ENCODE measurements at places on chromosomes 2 and 18.

DNA sequence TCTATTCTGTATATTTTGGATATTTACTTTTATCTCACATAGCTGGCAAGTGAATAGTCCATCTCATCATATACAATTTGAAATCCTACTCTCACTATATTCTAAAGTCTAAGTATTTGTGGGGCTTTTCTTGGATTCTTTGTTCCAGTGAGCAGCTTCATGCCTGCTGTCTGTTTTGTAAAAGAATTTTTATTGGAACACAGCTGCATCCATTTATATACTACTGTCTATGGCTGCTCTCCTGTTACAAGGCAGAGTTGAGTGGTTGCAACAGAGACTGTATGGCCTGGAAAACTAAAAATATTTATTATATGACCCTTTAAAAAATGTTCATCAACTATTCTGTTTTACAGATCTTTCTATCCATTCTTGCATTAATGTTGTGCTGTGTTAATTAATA is 193.3 kb upstream of the KLHL14 start:
- DNase-seq, result no peak

DNA sequence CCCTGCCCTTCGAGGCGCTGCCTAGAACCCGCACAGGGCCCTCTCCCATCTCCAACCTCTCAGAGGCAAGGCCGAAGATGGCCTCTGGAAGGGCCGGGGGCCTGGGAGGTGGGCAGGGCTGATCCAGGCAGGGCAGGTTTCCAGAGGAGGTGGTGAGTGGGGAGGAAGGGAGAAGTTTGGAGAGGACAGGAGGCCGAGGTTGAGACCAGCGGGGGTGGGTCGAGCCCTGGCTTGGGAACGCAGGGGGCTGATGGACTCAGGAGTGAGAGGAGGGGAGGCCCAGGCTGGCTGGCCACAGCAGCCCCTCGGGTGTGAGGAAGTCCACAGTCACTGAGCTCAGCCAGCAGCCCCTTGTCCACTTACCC is 10.5 kb downstream of the CAPN10 start:
- DNase-seq, result no peak

GRCh38 chr2:198545411-198545810 is 741.0 kb downstream of the PLCL1 start:
- no peak for DNase-seq

- peak; percentile 22 for DNase-seq
Observed at GRCh38 chr2:101622210-101623030, 75.1 kb upstream of the MAP4K4 start.

DNA sequence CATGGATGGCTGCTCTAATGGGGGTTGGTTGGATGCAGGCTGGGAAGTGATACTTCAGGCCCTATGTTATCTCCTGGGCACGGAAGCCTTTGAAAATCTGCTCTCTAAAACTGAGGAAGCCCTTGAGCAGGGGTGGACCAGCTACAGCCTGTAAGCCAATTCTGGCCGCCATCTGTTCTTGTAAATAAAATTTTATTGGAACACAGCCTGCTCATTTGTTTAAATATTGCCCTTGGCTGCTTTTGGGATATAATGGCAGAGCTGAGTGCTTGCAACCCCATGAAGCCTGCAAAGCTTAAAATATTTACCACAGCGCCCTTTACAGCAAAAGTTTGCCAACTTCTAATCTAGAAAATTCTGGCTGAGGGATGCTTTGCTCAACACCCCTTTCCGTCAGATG is 11.9 kb upstream of the IGFBP2 start:
- DNase-seq, result no peak

DNA sequence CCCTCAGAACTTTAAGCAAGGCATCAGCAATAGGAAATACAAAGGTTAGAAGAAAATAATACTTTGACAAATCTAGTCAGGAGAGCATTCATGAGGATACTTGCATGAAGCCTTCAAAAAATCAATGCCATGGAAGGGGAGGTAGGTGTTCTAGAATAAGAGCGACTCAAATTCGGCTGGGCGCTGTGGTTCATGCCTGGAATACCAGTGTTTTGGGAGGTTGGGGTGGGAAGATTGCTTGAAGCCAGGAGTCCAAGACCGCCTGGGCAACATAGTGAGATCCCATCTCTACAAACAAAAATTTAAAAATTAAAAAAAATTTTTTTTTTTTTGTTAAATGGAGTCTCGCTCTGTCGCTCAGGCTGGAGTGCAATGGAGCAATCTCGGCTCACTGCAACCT is 21.8 kb downstream of the GBX2 start:
- no peak for DNase-seq

- no peak for DNase-seq
Observed at GRCh38 chr2:198004173-198004572, 199.8 kb downstream of the PLCL1 start.

DNA sequence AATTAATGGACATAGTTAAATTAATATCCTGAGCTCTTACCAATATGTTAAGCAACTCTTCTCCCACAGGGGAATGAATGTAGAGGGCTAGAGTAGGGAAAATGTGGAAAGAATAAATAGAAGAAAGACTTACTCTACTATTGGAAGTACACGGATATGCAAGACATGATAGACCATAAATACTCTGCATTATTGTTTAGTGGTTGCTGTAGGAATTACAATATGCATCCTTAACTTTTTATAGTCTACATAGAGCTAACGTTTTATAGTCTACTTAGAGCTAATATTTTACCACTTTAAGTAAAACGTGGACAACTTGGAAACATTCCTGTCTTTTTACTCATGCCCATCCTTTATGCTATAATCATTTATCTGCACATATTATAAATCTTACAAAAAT is 163.8 kb upstream of the GALNT5 start:
- no peak for DNase-seq

DNA sequence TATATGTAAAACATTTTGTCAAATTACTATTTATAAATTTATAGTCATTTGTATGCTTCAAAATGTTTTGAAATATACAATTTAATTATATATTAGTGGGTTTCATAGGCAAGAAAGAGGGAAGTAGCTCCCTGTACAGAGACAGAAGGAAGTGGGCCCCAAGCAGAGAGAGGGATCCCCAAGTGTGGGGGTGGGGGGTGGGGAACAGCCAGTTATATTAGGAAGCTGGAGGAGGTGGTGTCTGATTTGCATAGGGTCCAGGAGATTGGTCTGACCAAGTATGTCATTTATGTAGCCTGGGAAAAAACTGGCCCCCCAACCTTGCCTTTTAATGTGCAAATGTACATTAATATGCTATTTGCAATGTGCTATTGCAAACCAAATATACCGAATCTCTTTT is 76.5 kb upstream of the ZSWIM2 start:
- no peak for DNase-seq

DNA sequence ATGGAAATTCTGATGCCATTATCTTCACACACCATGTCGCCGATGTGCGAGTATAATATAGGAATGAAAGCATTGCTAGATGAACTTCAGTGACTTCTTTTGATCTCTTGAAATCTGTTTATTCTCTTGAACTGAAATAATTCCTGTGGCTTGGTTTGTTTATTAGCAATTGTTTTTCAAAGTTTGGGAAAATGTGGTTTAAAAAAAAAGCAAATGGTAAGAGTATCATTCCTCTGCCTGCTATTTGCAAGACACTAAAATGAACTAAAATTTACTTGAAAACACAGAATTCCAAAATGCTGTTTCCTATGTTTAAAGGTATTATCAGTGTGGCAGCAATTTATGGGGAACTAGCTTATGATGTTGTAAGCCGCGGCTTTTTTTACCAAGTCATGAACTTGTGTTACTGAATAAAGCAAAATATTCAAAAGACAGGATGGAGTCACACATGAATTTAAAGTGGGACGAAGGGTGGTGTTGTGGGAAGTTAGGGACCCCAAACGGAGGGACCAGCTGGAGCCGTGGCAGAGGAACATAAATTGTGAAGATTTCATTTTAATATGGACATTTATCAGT is 96.4 kb downstream of the COLEC12 start:
- DNase-seq, result peak; percentile 45

GRCh38 chr18:22983175-22983574 is 50.0 kb downstream of the RBBP8 start:
- peak; percentile 48 for DNase-seq

DNA sequence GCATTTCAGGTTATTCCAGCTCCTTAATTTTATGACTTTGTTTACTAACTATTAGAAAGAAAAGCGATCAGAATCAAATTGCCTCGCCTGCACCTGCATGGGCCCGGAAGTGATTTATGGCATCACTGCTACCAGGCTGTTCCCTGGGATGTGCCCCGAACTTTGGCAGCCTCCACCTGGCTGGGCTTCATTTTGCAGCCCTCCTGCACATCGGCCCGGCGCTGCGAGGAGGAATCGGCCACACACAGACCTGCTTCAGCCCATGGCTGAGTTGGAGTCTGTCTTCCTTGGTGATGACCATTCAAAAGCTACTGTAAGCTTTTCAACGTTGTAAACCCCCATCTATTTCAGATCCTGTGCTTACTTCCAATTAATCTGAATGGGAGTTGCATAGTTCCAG is 638.0 kb downstream of the RNF144A start:
- DNase-seq, result no peak

DNA sequence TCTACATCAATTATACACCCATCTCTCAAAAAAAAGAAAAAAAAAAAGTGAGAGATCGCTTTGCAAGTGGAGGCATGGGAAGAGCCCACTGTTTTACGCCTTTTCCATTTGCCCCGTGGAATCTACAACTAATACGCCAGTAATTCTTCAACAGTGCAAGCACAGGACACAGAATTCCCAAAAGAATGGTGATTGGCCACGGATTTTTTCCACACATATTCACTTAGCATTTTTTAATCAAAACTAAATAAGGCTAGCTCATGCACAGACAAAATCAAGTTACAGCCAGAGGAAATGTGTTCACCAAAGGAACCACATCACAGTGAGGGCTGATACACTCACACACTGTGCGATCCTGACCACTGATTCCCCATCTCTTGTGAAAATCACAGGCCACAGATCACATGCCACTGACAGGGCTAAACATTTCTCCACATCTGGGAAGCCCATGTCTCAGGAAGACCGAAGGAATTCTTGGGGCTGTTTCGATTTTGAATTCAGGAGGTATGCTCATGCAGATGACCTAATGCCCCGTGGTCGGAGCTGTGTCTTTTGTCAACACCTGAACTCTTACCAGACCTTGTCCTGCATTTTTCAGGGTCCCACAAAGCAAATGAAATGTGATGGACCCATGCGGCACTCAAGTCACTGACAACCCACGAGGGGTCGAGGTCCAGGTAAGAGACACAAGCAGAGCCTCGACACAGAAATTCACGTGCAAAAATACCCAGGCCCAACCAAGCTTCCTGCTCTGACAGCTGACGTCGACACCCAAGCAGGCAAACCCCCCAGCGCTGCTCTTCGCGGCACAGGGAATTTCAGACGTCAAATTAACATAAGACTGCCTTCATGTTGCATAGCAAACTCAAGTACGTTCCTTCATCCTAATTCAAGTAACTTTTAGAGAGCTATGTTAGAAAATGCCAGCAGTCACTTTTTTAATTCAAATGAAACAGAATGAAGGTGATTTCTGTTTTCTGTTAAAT is 69.6 kb downstream of the ZNF516 start:
- peak; percentile 19 for DNase-seq

DNA sequence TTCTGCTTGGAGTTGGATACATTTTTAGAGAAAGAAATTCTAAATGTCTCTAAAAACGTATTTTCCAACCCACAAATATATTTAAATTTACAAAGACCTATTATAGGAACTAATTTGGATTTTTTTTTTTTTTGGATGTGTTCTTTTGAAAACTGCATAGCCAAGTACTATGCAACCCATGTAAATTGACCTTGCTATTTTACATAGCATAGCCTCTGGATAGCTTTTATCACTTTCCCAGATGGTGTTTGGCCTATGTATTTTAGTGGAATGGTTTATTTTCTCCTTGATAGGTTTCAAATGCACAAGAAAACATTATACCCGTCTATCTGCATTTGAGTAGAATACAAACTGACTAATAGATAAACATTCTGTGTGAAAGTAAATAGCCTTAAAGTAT is 130.0 kb downstream of the FIGN start:
- DNase-seq, result no peak

GRCh38 chr18:23088310-23088709 is 47.0 kb upstream of the CABLES1 start:
- DNase-seq, result no peak

- DNase-seq, result no peak
Observed at GRCh38 chr2:48474574-48475298, 55.2 kb upstream of the STON1 start.

- DNase-seq, result no peak
Observed at GRCh38 chr2:226759768-226760167, 39.9 kb downstream of the IRS1 start.

GRCh38 chr2:210559182-210559581 is 2.8 kb downstream of the CPS1 start:
- no peak for DNase-seq

DNA sequence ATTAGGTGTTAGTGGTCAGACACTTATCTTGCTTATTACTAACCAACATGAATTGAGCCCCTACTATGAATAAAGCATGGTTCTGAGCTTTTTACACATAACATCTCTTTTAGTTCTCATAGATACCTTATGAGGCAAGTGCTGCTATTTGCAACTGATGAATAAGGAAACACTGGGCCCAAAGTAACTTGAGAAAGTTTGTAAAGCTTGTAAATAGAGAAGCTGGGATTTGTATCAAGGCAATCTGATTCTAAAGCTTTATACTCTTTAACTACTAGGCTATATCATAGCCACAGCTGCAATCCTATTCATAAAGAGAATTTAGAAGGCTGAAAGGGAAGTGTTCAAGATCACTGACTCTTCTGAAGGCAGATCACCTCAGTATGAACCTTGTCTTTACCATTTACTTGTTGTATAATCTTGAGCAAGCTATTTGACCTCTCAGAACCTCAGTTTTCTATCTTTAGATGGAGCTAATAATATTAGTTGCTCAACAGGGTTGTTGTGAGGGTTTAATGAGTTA is 60.4 kb downstream of the ABCB11 start:
- DNase-seq, result peak; percentile 64

- DNase-seq, result peak; percentile 71
Observed at GRCh38 chr2:170816504-170817092, at the start of gene GAD1. Gene GAD1 (plus strand): TSS chr2:170816887. CDS start chr2:170818592, 1,705 bp downstream.

DNA sequence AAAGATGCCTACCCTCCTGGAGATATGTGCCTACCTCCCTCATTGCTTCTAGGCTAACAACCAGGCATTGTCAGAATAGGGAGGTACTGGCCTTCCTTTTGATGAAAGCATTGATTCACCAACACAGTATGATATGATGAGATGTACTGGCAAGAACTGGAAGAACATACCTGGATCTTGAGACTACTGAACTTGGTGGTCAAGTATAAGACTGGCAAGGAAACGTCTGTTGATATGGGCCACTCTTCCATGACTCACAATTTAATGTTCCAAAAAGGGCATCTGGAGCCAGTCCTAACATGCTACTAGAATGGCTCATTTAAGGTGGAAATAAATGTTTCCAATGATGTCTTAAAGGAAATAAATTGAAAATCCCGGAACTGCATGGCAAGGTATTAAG is 18.1 kb downstream of the DTNB start:
- DNase-seq, result no peak

All from inflammatory macrophage treated with lipopolysaccharide for 4 hours (primary cell).